ENCODE measurements at places on chromosomes 1 and 21.
A peak's percentile ranks its signal among the peaks of the same experiment; 100 is the strongest.

DNA sequence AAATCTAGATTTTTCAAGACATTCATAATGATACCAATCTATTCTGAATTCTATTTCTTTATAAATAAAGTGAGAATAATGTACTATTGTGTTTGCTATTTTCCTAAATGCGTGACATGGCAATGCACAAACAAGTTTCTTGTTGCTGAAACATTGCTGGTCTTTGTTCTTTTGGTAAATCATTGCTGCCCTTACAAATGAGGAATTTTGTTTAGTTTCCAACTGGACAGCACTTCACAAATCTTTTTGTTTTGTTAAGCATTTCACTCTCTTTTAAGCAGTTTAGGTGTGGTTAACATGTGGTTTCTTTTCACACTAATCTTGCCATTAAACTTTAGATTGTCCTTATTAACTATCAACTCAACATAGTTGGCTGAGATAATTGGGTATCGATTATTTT is 94.6 kb downstream of the LRRC7 start:
- DNase-seq: no peak

DNA sequence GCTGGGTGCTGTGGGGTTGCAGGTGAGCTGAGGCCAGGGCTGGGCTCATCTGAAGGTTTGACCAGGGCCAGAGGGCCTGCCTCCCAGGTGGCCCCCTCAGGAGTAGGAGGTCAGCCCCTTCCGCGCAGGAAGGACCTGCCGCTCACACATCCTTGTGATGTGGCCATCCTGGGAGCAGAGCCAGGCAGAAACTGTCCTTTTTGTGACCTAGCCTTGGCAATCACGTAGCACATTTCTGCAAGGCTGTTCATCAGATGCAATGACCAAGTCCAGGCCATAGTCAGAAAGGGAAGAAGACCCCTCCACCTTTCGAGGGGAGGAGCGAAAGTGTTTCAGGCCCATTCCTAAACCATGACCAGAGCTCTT is 55.5 kb upstream of the TRAPPC10 start:
- DNase-seq: no peak

DNA sequence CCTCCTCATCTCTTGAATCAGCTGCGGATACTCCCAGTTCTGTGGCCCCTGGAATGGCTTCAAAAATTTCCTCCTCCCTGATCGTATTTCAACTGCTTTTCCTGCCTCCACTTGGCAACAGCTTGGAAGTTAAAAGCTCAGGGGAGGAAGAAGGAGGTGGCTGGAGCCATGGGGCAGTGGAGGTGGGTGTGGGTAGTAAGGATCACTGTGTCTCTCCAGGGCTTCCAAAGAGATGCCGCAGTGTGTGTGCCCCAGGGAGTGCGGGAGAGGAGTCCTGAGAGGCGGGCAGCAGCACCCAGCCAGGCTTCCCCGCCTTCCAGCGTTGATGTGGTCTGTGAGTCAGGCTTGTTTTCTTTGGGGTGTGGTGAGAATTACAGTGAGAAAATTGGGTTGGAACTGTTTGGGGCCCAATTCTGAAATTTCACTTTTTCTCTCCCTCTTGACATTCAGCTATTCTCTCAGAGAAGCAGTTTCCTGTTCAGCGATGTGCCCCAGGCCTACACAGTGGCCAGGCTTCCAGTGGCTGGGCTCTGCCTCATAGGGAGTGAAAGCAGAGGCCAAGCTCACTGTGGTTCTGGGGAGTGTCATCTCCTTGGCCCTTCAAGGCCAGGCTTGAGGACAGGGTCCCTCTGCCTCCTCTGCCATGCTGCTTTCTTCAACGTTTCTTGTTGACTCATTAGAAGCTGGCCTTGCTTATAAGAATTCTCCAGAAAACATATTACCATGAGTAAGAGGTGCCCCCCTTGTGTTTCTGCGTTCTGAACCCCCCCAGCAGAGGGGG is 69.0 kb downstream of the PGM1 start:
- DNase-seq: peak; percentile 22

DNA sequence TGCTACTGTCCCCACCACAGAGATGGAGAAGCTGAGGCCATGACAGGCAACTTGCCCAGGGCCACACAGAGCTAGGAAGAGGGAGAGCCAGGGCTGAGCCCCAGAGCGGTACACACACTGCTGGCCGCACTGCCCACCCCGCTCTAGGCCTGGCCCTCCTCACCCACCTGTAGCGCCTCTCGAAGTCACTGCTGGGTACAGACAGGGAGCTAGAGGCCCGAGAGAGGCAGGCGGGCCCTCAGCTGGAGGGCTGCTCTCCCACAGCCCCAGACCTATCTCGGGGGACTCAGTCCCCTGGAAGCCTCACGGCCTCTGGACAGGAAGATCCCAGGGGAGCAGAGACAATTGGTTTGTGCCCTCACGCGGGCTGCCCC is 17.3 kb upstream of the PLEKHG5 start:
- DNase-seq: no peak

DNA sequence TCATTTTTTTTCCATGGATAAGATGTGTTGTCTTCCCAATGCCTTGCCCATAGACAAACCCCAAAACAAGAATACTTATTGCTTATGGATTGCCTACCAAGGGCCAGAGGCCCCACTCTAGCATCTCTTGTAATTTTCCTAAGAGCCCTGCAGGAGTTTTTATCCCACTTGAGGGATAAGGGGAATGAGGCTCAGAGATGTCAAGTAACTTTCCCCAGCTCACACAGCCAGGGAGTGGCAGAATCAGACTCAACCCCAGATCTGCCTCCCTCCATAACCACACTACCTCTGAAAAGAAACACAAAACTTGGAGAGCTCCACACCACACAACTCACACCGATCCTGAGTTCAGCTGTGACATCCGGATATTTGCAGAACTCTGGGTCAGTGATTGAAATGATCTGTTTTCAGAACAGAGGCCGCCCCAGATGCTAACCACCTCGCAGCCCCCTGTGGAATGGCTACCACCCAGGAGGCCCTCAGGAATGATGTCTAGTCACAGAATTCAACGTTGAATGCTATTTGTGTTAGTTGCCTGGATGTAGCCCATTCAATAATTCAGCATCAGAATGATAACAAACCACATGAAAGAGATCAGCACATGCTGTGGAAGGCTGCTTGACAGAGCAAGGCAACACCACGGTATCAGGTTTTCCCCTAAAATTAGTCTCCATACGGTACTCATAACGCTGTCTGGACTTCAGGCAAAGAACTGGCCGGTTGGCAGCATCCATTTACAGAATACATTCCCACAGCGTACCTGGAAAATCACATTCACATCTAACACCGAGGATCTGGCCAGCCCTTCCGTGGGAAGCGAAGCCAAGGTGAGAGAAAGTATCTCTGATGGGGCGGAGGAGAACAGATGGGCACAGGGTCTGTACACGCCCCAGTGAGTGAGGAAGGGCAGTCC is 231.9 kb downstream of the TOMM20 start:
- DNase-seq: no peak

DNA sequence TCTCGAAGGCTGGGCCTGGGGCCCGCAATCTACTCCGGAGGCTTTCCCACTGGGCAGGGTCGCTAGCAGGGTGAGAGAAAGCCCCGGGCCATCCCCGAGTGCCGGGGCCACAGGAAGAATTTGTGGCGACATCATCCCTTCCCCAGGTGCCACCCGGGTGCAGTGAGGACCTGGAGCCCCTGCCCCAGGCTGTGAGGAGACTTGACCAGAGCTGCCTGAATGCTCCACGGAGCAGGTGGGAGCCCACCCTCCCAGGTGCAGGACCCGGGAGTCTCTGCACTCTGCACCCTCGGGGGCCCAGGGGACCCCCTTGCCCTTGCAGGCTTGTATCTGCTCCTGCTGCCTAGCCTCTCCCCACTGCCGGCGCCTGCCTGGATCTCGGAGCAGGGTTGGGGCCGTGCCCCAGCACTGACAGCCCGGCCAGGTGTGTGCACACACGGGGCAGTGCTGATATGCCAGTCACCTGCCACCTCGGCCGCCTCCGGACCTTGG is 67.5 kb upstream of the RGS7 start:
- no peak for DNase-seq

GRCh38 chr1:24931146-24931467 is 1.0 kb upstream of the RUNX3 start:
- no peak for DNase-seq

GRCh38 chr1:55252942-55253589 is 37.9 kb upstream of the USP24 start:
- DNase-seq: no peak

- DNase-seq: no peak
Measured at GRCh38 chr1:153362187-153362775, 4.6 kb downstream of the S100A9 start.

DNA sequence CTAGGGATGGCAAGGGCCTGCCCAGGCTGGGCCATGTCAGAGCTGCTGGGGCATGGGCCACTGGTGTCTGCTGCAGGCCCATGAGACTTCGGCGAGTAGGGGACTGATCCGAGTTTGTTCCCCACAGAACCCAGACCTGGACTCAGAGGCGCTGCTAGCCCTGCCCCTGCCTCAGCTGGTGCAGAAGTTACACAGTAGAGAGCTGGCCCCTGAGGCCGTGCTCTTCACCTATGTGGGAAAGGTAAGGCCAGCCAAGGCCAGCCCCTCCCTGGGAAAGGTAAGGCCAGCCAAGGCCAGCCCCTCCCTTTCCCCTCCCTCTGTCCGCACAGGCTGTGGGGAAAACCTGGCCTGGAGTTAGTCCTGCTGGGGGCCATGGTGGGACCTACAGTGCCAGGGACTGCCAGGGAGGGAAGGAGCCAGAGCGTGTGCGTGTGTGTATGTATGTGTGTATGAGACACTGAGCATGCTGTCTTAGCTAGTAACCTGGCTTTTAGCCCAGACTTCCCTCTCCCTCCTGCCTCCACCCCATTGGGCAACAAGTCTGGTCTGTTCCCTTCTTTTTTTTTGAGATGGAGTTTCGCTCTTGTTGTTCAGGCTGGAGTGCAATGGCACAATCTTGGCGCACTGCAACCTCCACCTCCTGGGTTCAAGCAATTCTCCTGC is 8.0 kb downstream of the FAAH start:
- no peak for DNase-seq

DNA sequence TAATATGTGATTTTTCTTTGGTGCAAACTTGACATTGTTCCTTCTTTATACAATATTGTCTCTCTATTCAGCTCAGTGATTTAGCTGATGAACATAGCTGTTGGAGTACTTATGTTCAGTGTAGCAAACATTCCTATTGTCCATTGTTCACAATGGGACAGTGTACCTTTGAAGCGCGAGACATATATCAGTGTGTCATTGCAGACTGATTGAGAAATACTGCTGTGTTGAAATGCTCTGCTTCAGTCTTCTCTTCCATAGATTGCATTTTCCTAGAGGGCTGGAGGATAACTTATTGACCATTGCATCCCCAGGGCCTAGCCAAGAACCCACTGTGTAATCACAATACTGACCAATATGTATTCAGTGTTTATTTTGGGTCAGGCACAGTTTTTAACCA is 46.5 kb downstream of the HLX start:
- DNase-seq: no peak

- DNase-seq: no peak
Measured at GRCh38 chr1:201749059-201749690, 79.8 kb upstream of the IPO9 start.

- no peak for DNase-seq
Measured at GRCh38 chr1:89360716-89361115, 3.1 kb upstream of the GBP6 start.

- no peak for DNase-seq
Measured at GRCh38 chr1:11806307-11806936, 431 bp downstream of the CLCN6 start.

DNA sequence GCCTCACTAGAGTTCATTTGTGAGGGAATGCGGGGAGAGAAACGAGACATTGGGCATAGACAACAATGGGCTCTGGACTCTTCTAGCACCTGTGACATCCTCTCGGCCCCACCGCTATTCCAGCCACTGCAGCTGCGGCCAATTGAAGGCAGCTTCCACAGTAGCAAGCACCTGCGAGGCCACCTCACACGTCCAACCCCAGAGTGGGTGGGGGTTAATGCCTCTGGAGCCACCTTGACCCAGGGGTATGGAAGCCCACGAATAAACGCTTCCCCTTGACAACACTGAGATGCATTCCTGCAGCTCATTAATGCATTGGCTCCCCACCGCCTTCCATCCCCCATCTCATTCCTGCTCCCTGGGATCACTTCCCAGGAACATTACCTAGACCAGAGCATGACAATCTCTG is 104.4 kb downstream of the GLIS1 start:
- DNase-seq: no peak

- no peak for DNase-seq
Measured at GRCh38 chr21:45962531-45963231, 18.9 kb upstream of the COL6A1 start.

GRCh38 chr1:27571439-27572018 is 32.4 kb downstream of the AHDC1 start:
- DNase-seq: no peak

Data from SW 1271 (cell line).